ENCODE measurements at places on chromosomes 2 and 18.

DNA sequence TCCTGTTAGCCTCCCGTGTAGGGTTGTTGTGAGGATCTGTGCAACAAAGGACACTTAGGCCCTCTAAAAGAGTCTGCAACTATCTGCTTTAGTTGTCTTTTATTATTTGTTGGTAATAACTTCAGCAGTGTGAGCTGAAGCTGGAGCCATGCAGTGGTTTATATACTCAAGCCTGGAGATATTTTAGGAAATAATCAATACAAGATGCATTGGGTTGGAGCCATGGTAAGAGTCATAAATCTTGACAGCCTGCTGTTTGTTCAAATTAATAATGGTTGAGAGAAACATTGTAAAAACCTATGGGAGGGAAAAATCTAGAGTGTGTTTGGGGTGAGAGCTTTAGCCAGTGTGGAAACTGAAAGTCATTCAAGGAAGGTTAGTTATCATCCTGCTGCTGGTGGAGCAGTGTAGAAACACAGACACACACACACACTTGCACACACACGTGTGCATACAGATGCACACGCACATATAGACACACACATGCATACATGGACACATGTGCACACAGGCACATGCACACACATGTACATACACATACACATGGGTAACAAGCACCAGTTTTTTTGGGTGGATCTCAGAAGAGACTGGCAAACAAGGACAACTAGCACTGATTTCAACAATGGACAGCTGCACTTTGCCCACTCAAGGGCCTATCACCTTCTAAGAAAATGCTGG lies 51.0 kb downstream of the ACOXL start:
- DNase-seq: no peak

DNA sequence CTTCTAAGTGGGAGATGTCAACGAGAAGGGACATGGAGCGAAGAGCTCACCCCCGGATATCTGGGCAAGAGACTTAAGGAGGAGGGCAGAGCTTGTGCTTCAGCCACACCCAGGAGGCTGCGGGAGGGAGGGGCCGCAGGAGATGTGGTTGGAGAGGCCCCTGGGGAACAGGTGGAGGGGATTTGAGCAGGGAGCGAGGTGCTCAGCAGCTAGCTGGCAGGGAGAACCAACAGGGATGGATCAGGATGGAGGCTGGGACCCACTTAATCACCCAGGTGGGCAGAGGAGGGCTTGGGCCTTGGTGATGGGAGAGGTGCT lies 78.3 kb downstream of the MBP start:
- no peak for DNase-seq

DNA sequence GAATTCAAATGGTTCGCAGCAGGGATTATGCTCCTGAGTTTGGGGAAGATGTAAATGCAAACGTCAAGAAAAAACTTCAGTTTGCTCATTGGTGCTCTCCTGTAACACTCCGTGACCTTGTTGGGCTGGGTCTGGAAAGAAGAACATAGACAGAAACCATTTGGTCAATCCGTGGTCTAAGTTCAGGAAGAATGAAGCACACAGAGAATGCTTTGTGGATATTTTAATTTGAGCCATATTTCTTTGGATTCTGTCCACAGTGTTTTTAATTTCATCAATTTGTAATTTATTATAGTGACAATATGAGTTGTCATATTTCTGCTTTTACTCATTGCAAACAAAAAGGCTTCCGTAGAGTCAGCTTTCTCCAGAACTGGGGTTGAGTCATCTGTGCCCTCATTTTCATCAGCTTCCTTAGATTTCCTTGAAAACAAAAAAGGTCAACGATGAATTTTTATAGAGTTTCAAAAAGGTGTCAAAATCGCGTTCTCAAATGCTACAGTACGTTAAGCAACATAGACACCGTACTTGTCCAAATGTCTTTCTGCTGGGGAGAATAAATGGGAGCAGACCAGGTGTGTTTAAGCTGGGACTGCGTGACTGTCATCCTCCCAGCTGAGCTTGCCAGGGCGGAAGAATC lies 606.4 kb downstream of the RNF144A start:
- DNase-seq: no peak

DNA sequence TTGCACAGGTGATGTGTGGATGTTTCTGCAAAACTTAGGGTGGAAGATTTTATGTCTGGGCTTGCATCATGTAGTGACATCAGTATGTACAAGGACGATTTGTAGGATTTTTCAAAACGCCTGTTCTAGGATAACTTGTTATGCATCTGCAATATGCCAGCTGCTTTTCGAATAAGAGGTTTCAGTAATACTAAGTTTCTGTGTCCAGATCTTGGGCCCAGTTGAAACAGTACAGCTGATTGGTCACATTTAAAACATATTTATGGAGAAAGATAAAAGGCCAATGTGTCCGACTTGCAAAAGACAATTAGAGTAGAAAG lies 1.2 kb downstream of the PTPN4 start:
- no peak for DNase-seq

GRCh38 chr2:53842891-53843290 lies 16.9 kb downstream of the GPR75 start:
- DNase-seq: no peak

Data from activated CD8-positive, alpha-beta memory T cell treated with anti-CD3 and anti-CD28 coated beads for 1 hour (primary cell).